ENCODE measurements at places on chromosomes 16 and 17.

DNA sequence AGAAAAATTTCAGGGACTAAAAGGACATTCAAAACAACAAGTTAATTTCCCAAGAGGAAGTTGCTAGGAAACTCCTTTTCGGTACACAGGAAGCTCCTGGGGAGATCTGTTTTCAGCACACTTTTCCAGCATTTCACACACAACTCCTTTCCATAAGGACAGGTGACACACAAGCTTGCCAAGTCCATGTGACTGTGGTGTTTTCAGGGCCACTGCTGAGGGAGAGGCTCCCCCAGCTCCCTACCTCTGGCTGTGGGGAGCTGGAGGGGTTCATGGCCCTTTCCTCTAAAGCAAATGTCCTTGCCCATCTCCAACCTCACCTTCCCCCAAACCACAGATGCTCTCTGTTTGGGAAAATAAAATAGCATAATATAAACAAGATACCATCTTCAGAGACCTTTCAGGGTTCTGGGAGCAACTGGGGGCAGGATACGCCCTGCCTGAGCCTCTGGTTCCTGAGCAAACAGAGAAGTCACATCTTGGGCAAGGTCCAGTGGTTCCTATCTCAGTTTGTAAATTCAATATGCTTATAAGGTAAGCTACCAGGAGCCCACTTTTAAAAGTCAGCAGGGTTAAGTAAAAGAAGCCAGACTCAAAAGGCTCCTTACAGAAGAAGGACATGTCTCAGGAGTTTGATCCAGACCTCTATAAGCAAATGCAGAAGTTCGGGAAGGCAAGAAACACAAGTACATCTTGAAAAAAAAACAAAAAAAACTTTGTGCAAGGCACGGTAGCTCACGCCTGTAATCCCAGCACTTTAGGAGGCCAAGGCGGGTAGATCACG is 3.0 kb downstream of the PDZD9 start:
- no peak for DNase-seq

DNA sequence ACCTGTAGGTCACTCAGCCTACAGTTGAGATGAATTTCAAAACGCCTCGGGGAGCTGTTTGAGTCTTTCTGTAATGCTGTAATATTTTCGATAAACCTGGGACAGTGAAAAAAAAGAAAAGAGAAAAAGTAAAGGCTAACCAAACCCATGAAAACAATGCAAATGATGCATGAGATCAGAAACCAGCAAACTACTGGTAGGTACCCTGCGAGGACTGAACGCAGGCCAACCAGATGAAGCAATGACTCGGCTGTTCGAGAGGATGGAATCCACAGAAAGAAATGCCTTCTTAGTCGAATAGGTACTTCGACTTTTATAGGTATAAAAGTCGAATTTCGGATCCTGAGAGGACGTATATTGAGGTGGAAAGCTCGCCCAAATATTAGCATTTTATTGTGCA is 509 bp upstream of the ATAD5 start:
- peak; percentile 18 for DNase-seq

GRCh38 chr17:65498816-65499215 is 62.6 kb downstream of the AXIN2 start:
- DNase-seq = no peak

- DNase-seq = no peak
Observed at GRCh38 chr16:69814561-69814960, 52.4 kb downstream of the WWP2 start.

DNA sequence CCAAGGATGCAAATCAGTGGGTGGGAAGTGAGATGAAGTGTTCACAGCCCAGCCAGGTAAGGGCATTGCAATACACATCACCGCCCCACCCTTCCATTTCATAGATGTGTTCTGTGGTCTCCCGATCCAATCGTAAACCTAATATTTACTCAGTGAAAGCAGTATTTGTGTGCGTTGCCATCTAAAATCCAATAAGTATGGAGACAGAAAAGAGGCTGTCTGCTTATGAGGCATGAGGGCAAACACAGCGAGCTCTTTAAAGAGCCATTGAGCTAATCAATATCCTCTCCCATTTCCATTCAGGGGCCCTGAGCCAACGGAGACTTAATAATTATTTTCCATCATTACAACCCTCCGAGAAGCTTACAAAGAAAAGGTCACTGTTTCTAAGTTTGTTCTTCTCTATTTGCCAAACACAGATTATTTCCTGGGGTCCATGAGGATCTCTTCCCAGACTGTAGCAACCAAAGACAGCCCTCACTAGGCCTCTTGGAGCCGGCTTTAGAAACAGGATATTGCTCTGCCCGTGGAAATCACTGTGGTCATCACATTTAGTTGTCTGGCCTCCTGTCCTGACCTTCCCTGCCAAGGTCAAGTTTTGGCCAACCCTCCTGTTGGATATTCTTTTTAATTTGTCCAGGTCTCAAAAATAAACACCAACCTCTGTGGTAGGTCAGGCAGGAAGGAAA is 120.1 kb downstream of the SLC39A11 start:
- no peak for DNase-seq

DNA sequence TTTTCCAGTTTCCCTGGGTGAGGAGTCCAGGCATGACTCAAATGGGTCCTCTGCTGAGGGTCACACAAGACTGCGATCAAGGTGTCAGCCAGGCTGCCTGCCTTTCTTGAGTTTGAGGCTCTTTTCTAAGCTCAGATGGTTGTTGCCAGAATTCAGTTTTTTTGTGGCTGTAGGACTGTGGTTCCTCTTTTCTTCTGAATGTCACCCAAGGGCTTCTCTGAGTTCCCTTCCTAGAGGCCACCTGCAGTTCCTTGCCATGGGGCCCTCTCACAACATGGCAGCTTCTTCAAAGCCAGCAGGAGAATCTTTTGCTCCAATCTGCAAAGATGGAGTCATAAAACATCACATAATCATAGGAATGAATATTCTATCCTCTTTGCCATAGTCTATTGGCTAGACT is 17.5 kb downstream of the LIMD2 start:
- DNase-seq = no peak

- DNase-seq = no peak
Observed at GRCh38 chr17:49252148-49252695, 21.6 kb upstream of the PHOSPHO1 start.

GRCh38 chr16:77385481-77385880 is 49.4 kb downstream of the ADAMTS18 start:
- DNase-seq = no peak

DNA sequence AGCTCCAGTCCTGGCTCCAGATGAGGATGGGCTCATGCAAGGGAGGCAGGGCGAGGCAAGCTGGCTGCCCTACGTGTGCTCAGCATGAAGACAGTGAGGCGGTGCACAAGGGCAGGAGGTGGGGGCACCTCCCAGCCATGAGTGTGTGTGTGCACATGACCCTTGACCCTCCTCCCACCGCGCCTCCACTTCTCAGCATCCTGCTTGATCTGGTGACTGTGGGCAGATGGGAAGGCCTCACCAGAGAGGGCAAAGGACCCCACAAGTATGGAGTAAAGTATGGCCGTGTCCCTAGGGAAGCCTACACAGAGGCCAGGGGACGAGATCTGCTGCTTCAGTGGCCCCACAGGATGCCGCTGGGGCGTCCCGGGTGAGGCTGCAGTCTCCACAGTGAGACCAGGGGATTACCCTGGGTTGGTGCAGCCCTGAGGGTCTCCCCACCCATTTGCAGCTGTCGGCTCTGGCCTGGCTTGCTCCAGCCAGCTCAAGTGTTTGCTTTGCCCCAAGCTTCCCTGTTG is 7.9 kb upstream of the RNF222 start:
- DNase-seq = no peak

DNA sequence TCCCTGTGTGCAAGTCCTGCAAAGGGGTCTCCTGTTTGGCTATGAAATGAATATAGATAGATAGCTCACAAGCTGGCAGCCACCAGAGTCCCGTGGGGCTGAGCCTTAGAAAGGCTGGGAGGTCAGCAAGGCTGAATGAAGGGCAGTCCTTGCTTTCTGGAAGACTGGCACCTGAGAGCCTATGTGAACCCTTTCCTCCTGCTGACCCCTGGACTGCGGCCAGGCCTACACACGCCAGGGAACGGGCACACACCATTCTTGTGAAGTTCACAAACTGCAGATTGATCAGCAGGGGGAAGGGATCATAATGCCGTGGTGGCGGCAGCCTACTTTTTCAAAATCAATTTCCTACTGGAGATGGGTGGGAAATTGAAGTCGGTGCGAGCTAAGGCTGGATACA is 985 bp upstream of the C17orf107 start:
- DNase-seq = no peak

GRCh38 chr17:44283344-44284023 is 15.5 kb upstream of the SLC4A1 start:
- DNase-seq = no peak

DNA sequence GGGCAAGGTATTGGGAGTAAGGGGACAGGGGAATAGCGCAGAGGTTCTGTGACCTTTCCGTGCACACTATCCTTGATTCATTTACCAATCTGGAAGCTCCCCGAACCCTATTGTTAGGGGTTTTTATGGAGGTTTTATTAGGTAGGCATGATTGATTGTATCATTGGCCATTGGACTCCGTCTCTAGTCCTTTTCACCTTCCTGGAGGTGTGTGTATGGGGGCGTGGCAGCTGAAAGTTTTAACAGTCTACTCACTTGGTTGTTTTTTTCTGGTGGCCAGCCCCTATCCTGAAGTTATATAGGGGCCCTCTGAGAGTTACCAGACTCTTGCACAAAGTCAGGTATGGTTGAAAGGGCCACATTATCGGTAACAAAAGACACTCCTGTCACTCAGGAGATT is 23.0 kb downstream of the MAP2K4 start:
- DNase-seq = no peak

DNA sequence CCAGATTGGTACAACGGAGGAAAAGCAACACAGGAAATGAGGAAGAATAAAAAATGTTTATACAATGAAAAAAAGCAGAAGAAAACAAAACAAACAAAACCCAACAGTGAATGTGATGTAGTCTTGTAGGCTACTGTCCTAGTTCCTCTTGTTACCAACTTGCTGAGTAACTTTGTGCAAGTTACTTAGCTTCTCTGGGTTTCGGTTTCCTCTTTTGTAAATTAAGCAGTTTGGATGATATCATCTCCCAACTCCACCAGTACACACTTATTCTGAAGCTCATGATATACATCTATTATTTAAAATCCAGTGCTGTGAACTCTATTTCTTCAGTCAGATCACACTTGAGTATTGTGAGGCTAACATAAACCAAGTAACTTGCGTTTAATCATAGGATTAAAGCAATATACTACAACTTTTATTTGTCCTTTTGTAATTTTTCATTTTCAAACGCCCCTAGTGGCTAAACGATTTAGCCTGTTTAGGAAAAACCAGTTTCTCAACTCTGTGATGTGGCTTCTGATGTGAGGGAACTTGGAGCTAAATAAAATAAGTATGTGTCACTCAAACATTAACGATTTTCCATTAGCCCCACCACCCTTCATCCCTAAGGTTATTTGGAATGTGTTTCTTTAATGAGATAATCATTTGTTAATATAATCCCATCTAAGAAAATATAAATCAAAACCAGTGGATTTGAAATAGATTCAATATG is 1.4 kb upstream of the UNK start:
- DNase-seq = peak; percentile 68

- DNase-seq = no peak
Observed at GRCh38 chr17:64412944-64413381, 22.3 kb upstream of the PECAM1 start.

GRCh38 chr16:76639685-76640289 is 362.6 kb downstream of the CNTNAP4 start:
- DNase-seq = peak; percentile 25

- DNase-seq = peak; percentile 48
Observed at GRCh38 chr17:2724784-2725164, 13.2 kb upstream of the CLUH start.

- peak; percentile 65 for DNase-seq
Observed at GRCh38 chr16:79776243-79776847, 175.8 kb upstream of the MAF start.

- DNase-seq = no peak
Observed at GRCh38 chr17:59399914-59400313, 68.5 kb downstream of the YPEL2 start.

DNA sequence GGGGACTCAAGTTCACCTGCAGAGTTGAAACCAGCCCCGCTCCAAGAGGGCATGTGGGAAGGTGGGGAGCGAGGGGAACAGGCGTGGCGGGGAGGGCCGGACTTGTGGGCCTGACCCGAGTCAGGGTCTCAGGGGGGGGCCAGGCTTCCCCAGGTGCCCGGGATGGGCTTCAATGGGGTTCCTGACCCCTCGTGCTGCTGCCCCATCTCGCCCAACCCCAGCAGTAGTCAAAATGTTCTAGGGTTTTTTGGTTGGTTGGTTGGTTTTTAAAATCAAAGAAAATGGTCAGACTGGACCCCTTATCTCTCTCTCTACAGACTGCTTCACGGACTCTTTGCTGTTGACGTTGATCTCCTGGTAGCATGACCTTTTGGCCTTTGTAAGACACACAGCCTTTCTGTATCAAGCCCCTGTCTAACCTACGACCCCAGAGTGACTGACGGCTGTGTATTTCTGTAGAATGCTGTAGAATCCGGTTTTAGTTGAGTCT is 69.5 kb downstream of the AMFR start:
- no peak for DNase-seq

DNA sequence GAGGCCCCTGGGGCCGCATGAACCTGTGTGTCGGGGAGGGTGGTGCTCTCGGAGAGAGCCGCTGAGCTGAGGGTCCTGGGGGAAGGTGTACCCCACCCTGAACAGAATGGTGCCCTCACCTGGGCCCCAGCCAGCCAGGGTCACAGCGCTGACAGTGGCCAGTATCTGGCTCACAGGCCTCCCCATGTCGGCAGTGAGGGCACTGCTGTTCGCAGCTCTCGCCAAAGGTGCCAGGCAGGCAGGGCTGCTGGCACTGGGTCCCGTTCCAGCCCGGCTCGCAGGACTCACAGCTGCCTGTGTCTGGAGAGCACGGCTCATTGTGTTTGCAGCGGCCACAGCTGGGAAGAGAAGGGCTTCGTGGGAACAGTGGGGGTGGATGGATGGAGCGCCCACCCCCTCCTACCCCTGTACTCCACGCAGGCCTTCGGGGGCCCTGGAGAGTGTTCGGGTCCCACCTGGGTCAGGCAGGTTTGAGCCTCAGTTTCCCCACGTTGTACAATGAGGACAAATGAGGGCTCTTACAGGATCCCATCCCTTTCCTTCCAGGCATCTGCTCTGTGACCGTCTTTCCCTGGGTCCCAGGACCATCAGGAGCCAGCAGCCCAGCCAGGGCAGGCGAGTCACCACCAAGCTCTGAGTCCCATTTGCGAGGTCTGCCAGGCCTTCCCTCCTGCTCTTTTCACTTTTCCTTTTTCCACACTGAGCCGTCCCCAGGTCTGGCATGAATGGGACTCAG is 5.0 kb downstream of the SCARF1 start:
- no peak for DNase-seq

DNA sequence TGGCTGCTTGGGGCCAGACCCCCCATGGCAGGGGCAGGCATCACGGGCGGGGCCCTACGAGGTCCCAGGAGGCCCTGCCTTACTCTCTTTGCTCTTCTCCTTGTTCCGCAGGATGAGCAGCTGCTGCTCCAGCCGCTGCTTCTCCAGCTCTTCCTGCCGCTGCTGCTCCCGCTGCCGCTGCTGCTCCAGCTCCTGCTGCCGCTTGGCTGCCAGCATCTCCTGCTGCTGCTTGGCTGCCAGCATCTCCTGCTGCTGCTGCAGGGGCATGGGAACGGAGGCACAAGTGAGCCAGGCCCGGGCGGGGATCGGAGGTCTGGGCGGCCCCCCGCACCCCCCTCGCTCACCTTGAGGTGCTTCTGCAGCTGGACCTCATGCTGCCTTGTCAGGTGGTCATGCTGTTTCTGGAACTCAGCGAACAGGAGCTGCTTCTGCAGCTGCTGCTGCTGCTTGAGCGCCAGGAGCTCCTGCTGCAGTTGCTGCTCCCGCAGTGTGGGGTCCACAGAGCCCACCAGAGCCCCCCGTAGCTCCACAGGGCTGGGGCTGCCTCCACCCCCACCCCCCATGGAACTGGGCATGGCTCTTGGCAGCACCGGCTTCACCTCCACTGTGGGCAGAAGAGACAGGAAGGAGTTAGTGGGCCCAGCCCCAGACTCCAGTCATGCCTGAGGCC is 22.8 kb downstream of the G6PC3 start:
- DNase-seq = no peak

Data from fibroblast of skin of back (primary cell).